ENCODE measurements at places on chromosomes 2 and 18.

GRCh38 chr2:119678021-119678656, 862 bp upstream of the TMEM177 start:
- peak; percentile 84 for DNase-seq

- DNase-seq = no peak
Observed at GRCh38 chr2:234031207-234031606, 19.3 kb upstream of the SPP2 start.

- no peak for DNase-seq
Observed at GRCh38 chr2:110216803-110217202, 4.5 kb upstream of the MTLN start.

GRCh38 chr2:5990086-5990485, 297.9 kb downstream of the SOX11 start:
- no peak for DNase-seq

GRCh38 chr2:158498043-158498748, 41.4 kb downstream of the PKP4 start:
- DNase-seq = no peak

- no peak for DNase-seq
Observed at GRCh38 chr2:227125506-227125905, 38.5 kb downstream of the COL4A4 start.

DNA sequence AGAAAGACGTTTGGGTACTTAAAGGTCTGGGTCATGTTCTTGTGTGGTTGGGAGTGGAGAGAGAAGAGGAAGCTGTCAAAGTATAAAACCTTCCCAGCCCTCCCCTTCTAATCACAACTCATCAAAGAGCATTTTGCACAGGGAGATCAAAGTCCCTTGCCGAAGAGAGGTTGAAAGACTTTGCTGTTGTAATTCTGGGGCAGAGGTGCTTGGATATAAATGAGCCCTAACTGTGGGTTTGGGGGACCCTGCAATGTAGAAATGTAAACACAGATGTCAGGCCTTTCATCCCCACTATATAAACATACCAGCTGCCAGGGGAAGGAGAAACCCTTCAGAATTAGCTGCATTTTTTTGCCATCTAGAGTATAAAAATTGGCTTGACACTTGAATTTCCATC, 182.1 kb downstream of the ETAA1 start:
- no peak for DNase-seq

DNA sequence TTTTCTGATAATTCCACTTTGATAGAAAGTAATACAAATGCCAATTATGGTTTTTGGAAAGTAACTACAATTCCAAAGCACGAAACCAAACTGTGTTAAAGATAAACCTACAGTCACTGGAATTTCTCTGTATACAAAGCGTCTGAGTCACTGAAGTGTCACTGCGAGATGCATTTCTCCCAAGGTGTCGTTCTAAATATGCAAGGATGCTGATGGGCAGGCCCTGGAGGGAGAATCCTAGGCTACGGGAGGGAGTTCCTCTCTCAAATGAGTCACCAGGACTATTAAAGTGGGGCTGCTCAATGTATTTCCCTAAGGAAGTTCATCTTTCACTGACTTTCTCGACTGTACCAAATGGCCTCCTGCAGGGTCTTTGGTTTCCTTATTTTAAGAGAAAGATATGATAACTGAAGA, 163.8 kb upstream of the STK17B start:
- no peak for DNase-seq

DNA sequence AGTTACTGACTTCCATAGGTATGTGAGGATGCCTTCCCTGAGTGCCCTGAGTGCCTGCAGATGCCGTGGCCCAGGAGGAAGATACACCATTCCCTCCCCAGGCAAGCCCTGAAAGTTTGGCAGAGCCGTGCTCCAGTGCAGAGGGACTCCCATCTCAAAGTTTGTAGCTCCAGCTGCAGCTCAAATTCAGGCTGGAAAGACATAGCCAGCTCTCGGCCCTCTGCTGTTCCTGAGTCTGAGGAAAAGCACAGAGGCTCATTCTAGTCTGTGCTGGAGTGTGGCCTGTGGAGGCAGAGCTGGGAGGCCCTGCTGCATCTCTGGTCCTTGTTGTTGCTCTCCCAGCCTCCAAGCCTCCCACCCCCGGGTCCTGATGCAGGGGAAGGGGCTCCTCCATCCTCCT, 15.9 kb upstream of the TPO start:
- DNase-seq = no peak

- DNase-seq = no peak
Observed at GRCh38 chr2:195677290-195677689, 20.3 kb downstream of the SLC39A10 start.

GRCh38 chr2:103159018-103159417, 397.2 kb downstream of the TMEM182 start:
- no peak for DNase-seq

DNA sequence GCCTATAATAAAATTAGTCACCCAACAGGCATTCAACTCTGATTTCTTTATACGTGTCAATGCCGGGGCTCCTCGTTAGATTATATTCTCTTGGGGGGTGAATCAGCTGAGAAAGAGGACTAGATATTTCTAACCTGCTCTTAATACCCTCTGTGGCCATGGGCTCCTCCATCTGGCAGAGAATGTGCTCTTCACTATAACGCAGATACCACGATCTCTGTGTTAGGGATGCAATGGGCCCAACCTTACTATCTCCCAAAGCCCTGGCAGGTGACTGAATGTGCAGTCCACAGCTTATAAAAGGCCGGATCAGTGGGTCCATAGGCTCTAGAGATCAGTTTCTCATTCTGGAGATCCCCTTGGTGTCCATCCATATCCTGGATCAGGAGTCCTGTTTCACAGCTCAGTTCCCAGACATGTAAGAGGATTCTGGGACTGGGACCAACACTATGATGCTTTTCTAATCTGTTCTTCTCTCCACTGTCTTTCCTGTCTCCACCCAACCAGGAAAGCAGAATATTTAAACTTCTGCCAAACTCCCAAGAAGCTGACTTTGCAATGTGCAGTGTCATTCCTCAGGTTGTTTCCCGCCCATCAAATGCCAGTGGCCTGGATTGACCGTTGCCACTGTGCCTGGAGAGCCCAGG, 71.4 kb upstream of the CELF4 start:
- no peak for DNase-seq

- no peak for DNase-seq
Observed at GRCh38 chr2:162636206-162636728, 202.3 kb downstream of the KCNH7 start.

DNA sequence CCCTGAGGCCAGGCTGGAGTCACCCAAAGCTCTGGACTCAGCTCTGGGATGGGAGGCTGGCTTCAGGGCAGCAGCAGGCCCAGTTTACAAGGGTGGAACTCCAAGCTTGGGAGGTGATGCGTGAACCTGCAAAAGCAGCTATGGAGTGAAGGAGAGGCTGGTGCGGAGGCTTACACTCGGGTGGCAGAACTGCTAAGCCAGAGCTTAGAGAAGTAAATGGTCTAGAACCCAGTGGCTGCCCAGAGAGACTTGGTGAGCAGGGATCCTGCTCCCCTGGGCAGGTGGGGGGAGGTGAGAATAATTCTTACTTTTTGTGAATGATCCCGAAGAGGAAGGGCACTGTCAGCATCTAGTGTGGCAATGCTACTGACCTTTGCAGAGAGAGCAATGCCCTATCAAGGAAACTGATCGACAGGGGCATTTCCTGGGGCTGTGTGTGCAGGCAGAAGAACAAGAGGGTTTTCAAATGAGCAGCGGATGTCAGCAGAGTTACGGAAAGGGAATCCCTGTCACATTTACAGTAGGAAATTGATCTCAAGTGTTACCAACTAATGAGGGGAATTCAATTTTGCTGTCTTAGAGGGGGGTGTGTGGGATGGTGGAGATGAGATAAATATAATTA, 80.4 kb downstream of the TGFA start:
- DNase-seq = no peak

DNA sequence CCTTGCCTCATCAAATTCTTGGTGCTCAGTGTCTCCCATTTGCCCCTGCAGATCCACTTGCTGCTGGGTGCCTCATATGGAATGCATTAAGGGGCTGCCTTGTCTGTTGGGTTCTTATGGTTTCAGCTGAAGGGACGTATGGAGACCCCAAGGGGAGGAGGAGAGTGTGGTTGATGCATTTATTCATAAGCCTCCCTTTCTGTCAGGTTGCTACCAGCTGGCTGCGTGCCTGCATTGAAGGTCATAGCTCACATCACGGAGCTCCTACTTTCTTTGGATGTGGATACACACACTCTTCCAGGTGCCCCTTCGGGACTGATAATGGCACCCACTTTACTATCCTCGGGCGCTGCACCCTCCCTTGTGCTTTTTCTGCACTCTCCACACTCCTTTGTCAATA, 377.9 kb downstream of the SLC4A3 start:
- DNase-seq = no peak

DNA sequence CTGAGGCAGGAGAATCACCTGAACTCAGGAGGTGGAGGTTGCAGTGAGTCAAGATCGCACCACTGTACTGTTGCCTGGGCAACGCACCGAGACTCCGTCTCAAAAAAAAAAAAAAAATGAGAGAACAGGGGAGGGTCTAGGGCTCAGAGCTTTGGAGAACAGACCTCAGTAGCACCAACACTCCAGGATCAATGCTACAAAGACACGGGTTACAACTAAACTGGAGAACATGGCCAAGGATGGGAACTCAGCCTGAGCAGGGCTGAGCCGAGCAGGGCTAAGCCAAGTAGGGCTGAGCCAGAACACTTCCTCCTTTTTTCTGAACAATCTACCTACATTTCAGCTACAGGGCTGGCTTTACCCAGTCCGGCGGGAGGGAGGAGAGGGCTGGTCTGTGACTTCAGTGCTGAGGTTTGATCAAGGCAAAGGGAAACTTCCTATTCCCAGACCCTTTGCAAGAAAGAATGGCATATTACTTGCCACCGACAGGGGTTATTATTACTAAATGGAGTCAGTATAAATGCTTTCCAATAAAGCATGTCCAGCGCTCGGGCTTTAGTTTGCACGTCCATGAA, 2.9 kb upstream of the CASP8 start:
- DNase-seq = no peak

- DNase-seq = no peak
Observed at GRCh38 chr2:193583638-193584400, 1389.1 kb upstream of the TMEFF2 start.

GRCh38 chr18:9683418-9684396, 24.4 kb upstream of the RAB31 start:
- DNase-seq = no peak

- DNase-seq = no peak
Observed at GRCh38 chr2:144707736-144708326, 187.9 kb upstream of the ZEB2 start.

GRCh38 chr2:69524799-69525198, 87.6 kb upstream of the NFU1 start:
- no peak for DNase-seq

DNA sequence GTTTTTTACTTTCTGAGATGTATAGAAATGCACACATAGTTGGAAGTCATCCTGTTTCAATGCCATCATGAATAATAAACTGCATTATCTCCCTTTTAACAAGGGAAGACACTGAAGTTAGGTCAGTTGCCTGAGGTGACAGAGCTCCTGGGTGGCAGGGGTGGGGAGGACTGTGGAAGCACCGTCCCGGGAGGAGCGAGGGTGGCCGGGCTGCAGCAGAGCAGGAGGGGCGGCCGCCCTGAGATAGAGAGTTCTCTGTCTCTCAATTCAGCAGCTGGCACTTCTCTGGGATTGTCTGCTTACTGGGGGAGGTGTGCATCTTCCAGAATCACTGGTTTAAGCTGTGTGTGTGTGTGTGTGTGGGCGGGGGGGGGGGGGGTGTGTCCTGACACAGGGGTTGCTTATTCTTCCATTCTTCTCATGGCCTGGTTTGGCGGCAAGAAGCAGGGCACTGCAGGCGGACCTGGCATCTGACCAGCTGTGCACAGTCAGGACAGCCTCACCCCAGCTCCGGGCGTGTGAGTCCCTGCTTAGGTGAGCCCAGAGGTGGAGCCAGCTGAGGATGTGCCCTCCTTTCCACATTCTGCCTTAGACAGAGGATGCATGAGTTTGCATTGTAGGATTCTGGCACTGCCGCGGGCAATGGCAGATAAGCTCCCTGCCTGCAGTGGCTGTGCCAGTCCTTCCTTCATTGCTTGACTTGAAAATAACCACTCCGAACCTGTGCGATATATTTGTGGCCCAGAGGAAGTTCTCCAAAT, 40.4 kb downstream of the VWA3B start:
- no peak for DNase-seq

DNA sequence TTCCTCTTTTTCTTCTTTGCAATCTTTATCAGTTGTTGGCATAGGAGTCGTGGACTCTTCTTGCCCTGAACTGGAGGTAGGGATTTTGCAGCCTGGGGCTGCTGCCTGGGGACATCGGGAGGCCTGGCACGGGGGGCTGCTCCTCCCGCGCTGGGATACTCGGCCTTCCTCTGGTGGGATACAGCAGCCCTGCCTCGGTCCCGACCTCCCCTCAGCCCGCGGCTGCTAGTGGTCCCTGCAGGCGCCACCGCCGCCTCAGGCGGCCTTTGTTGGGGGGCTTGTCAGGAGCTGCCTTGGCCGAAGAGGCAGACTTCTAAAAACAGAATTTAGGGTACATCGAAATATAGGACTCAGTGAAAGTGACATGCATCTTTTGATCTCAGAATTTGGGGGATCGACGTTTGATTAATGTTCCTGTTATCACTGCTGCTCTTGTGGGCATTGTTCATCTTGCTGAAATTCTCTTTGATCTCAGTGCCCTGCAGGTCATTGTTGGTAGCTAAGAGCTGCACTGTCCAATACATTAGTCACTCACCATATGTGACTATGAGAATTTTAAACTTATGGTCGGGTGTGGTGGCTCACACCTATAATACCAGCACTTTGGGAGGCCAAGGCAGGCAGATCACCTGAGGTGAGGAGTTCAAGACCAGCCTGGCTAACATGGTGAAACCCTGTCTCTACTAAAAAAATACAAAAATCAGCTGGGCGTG, 16.3 kb downstream of the POLR2D start:
- no peak for DNase-seq

DNA sequence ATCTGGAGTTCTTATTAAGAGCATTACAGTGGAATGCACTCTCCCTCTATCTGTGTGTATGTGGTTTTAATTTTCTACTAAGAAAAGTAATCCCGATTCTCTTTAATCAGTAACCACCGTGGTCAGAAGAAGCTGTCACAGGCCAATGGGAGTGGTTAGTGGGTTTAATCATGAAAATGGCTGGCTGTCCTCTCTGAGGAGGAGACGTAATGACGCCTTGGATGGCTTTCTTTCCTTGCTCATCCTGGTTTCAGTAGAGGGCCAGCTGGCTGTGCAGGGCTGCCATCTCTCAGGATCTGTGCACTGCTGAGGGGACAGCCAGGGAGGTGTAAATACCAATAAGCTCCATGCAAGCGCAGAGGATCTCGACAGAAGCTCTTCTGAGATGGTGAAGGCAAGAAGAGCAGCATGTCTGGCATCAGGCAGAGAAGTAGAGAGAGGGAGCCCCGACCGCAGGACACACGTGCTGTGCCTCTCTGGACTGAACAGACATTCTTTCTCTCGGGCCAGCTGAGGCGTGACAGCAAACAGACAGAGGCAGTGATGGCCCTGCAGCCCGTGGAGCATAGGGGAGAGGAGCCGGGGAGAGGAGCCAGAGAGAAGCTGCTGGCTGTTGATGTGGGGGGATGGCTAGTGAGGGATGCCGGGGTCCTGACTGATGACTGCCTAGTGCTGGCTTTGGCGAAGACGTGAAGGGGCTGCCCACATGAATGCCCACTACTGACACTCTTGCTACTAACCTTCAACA, 65.1 kb upstream of the DAPL1 start:
- no peak for DNase-seq

GRCh38 chr18:14769381-14769780, 21.4 kb downstream of the ANKRD30B start:
- no peak for DNase-seq
